SK-N-MC (cell line): ENCODE measurements at places on chromosomes 12 and 14.

- DNase-seq, result no peak
These were observed 13.2 kb downstream of the TM7SF3 start for GRCh38 chr12:27000961-27001360.

DNA sequence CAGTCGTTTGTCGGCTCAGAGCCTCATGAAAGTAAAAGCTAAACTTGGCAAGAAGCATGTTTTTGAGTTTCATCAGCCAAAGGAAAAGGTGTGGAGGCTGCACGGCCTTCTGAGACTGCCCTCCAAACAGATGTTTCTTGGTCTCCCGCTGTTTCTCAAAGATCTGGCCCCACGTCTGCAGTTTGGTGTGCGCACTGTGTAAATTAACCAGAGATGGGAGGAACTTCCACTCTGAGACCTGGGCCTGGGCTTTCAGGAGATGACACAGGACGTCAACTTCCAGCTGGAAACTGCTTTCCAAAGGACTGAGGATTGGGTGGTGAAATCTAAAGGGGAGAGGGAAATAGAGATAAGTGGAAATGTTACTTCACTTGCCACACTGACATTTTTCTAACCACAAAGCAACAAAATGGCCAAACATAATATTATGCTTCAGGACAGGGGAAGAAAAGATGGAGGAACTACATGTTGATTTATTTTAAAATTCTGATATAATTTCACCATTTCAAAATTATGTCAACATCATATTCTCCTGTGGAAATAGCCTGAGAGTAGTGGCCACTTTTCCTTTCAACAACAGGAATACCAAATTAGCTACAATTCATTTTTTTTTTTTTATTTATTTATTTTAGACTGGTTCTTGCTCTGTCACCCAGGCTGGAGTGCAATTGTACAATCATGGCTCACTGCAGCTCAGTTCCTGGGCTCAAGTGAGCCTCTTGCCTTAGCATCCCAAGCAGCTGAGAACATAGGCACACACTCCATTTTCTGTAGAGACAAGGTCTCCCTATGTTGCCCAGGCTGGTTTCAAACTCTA, 27.6 kb downstream of the KICS2 start:
- no peak for DNase-seq

DNA sequence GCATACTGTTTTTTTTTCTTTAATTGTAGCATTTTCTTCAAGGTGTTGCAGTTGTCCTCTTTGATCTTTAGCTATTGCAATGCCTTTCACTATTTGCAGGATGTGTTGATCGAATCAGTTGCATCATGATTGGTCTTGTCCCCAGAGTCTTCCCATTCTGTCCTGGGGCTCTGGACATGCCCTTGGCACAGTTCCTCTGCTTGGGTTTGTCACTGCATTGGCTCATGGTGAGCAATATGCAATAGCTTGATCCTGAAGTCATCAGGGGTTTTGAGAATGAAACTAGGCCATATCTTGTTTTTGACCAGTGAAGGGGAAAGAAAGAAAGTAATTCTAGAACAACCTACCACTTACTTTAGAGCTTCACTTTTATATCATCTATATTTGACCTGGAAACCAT, 281.5 kb downstream of the TMEM117 start:
- DNase-seq, result no peak

- no peak for DNase-seq
These were observed 174.2 kb downstream of the PHETA1 start for GRCh38 chr12:111194703-111195051.

DNA sequence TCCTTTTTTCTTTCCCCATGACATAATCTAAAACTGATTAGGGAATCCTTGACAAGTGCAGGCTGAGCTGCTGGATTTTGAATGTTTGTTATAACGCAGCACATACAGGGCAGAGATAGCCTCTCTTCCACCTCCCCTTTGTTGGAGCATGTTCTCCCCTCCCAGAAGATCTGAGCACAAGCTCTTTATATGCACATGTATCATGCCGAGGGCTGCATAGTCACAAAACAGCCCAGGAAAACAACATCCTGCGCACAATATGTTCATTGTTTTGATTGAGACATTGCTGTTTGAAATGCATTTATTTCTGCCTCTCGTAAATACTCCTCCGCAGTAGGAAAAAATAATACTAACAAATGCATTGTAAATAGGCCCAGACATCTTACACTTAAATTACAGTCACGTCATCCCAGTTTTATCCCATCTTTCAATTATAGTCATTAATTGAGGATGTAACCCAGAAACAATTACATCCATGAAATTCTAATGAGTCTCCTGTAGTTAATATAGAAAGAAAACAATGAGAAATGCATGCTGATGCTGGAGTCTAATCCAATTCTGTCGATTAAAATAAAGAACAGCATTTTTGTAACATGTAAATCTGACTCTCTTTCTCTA, 401.8 kb downstream of the BTG1 start:
- no peak for DNase-seq

DNA sequence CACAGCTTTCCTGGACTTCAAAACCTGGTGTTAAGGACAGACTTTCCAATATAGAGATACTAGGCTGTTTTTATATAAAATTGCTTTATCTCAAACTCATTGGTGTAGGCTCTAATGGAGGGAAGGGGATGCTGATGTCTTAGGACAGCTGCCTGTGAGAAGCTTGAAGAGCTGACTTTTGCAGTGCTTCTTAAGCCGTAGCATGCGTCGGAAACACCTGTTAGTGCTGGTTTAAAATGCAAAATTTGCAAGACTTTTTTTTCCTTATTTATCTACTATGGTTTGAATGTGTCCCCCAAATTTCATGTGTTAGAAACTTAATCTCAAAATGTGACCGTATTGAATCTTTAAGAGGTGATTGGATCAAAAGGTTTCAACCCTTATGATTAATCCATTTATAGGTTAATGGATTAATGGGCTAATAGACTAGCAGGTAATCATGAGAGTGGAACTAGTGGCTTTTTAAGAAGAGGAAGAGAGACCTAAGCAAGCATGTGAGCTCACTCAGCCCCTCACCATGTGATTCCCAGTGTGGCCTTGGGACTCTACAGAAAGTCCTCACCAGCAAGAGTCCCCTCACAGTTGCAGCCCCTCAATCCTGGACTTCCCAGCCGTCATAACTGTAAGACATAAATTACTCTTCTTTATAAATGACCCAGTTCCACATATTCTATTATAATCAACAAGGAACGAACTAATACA, 60.9 kb upstream of the FUT8 start:
- no peak for DNase-seq

DNA sequence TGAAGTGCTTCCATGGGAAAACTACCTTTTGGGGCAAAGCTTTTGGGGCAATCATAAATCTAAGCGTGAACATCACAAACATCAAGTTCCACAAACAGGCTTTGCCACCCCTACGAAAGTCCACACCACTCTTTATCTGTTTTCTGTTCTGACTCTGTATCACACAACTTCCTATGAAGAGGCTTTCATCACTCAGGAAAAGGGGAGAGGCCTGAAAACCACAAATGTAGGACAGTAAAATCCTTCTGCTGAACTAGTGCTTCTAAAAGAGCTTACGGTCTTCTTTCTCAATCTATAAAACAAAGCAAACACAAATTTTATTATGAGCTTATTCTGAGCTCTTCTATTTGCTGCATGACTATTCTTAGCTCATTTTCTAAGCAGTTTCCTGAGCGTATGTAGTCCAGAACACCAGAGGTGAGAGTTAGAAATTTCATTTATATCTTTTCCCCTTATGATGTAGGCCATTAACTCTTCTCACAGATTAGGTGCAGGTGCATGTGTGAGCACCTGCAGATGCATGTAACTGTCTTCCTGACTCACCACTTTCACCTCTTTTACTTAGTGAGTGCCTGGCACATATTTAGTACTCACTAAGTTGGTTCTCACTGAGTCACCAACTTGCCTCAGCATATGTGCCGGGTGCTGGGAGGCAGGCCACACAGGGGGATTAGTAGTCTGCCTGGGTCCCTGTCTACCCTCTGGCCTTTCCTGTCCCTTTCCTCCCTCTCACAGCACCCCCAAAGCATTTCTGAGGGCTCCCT, 32.9 kb upstream of the SYCP3 start:
- no peak for DNase-seq

GRCh38 chr12:4987076-4988046, 56.3 kb upstream of the KCNA5 start:
- no peak for DNase-seq

GRCh38 chr14:65753061-65753460, 340.5 kb downstream of the FUT8 start:
- DNase-seq, result no peak

DNA sequence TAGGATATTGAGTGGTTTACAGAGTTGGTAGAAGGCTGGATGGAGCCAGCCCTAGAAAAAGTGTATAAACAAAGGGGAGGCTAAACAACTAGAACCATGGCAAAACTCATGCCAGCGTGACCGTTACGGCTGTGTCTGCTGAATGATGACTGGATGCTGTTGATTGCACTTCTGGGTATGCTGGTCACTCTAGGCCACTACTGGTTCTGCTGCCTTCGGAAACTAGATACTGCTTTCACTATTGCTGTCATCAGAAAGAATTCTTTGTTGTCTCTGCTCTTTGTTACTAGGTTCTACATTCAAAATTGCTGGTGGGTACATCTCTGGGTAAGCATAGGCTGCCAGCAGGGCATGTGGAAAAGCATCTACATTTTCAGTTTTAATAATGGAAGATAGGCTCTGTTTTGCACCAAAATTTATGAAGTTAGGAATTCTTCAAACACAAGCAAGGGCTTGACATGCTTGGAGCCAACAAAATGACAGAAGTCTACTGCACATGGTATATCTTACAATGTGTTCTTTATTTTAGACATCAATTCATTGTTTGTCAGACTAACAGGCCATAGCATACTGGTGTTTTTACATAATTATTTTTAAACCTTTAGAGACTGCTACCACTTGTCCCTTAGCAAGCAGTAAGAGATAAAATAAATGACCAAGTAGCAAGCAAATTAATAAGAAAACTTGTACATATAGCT, 15.4 kb downstream of the MON2 start:
- no peak for DNase-seq

GRCh38 chr14:77212097-77212870, 30.7 kb downstream of the TMEM63C start:
- DNase-seq, result no peak

- no peak for DNase-seq
These were observed 4.7 kb upstream of the TMEM229B start for GRCh38 chr14:67493092-67493717.
